ENCODE measurements at places on chromosomes 6 and 20.

GRCh38 chr20:58720890-58721289 is 28.3 kb downstream of the NPEPL1 start:
- no peak for DNase-seq

DNA sequence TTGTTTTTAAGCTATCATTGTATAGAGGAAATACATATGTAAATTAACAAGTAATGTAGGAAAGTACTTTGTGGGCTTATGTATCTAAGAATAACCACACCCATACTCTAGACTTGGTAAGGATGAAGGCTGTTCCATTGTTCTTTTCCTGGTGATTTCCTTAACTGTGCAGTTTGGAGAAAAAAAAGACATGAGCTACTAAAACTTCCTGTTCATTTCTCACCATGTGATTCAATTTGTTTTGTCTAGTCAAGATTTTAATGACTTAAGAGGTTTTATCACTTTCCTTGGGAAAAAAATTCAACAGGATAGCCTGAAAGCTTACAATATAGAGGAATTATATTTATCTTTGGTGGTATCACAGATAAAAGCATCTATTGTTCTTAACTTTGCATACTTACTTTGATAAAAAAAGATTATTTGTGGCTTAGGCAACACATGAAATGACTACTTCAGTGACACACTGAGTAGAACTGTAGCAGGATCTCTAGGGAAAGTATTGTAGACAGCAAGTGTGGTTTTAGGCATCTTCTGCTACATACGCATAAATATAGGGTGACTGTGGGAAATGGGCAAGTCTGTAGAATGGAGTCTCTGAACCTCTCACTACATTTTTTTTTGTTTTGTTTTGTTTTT is 80.3 kb downstream of the GJA1 start:
- peak; percentile 62 for DNase-seq

DNA sequence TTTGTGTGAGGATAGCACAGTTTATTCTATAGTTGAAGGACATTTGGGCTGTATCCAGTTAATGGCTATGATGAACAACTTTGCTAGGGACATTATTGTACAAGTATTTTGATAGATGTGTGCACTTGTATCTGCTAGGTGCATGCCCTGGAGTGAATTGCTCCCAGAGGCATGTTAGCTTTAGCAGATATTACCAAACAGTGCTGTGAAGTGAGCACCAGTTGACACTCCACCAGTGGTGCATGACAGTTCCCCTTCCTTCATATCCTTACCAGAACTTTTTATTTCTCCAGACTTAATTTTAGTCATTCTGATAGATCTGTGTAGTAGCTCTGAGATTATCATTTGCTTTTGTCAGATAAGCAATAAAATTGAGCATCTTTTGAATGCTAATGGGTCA is 48.9 kb upstream of the ENPP5 start:
- no peak for DNase-seq

DNA sequence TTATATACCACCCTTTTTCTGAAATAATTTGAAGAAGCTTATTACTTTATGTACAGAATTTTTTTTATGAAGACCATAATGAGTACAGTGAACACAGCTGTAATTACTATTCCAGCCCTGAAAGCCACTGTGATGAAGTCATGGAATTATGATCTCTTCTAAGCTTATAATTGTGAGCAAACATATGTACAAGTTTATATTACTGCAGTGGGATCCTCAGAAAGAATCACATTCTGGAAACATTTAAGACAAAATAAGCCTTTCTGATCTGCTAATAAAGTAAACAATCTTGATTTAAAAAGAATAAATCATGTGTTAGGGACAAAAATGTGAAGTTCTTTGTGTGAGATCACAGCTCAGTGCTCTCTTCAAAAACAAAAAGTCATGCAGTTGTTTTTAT is 560.4 kb downstream of the CD109 start:
- DNase-seq: no peak

- no peak for DNase-seq
Observed at GRCh38 chr20:13684566-13685222, 46.0 kb upstream of the TASP1 start.

DNA sequence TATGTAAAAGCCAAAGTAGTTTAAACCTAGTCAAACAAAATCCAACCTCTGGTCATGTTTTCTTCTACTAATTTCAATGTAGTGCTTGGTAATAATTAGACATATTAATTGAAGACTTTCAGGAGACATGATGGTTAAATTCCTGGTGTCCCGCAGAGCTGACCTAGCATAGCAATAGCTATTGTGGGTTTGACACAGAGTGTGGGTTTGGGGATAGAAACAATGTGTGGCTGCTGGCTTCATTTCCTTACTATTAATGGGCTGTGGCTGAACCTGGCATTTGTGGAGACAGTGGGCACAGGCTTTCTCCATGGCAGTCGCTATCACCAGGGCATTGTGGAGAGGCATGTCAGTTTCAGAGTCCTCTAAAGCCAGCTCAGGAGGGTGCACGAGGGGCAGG is 54.1 kb upstream of the GGTLC1 start:
- DNase-seq: no peak

DNA sequence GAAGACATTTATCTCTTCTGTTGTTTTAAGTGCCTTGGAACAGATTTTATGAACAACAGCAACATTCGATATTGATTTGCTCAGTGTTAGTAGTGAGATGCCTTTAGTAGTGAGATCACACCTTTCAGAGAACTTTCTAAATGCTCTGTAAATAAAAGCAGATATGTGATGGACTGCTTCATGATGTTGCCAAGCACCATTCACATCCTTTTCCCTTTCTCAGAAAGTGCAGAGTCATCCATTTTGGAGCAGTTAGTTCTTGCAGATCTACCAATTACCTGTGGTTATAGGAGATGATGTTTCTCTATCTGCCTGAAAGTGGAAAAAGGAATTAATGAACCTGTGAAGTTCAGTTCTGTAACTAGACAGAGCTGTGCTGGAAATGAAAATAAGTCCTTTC is 27.0 kb downstream of the CBFA2T2 start:
- DNase-seq: no peak

DNA sequence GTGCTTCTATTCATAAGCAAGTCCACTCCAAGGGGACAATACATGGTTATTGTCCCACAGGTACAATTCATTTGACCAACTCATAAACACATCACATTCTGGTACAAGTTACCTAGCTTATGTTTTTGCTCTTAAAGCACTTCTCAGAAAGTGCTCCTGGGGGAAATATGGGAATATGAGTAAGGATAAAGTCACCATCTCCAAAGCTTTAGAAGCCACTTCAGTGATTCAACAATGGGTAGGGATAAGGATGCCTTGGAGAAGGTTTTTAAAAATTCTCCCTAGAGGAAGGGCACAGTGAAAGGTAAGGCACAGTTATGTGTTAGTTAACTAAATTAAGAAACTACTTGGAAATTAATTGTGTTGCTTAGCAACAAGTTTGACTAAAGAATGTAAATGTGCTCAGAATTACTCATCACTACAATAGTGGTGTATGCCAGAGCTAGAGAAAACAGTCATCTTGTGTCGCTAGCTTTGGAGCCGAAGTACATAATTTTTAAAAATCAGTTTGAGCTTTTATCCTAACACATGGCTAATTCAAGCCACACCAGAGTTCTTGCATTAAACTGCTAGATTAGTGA is 39.5 kb upstream of the LAMP5 start:
- no peak for DNase-seq

GRCh38 chr6:6248651-6249050 is 71.8 kb downstream of the F13A1 start:
- no peak for DNase-seq

DNA sequence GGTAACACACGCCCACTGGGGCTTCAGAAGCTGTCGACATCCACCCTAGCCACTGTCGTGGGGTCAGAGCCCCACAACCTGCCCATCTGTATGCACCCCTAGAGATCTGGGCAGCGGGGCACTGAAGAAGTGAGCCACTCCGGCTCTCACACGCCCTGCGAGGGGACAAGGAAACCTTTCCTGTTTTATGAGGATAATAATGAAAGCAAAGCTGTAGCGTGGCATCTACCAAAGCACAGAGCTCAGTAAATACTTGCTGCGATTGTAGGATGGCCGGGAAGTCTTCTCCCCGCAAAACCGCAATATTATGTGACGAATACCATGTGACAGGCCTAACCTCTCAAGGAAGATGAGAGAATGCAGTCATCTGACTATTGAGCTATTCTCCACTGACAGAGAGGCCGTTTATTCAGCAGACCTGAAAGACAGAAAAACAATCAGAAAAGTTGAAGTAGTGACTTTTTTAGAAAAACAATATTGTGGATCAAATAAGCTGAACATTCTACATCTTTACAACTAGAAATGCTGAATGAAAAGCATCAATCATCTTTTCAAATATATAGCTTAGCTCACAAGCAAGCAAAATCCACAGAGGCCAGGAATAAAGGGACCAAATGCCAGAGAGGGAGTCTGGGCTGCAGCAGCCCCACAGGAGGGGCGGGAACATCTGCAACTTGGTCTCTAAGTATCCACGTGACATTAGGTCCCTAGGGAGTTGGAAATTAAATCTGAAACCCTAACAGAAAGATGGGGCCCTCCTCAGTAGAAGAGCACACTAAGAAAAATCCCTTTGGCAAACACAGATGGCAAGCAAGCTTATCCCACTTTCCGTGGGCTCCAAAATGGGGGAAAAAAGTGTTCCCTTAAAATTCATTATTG is 207.8 kb downstream of the TTLL2 start:
- no peak for DNase-seq

GRCh38 chr6:149252622-149253021 is 64.9 kb upstream of the TAB2 start:
- DNase-seq: no peak

DNA sequence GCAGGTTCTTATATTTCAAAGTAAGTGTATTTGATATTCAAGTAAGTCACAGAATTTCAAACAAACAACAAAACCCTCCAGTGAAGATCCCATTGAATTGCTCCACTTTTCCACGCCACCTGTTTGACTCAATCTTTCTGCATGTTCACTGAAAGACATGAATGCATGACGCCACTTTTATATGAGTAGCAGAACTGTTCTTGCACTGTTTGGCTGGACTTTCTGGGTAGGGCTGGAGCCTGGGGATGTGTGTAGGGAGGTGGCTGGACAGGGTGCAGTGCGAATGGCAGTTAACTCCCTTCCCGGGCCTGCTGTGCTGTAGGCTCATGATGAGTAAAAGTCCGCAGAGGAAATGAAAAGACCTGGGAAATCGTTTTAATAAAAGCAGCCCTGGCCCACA is 39.7 kb downstream of the IL20RA start:
- DNase-seq: no peak

GRCh38 chr6:111625461-111626391 is 20.0 kb upstream of the TRAF3IP2 start:
- no peak for DNase-seq
